ENCODE measurements at places on chromosomes 2 and 18.

DNA sequence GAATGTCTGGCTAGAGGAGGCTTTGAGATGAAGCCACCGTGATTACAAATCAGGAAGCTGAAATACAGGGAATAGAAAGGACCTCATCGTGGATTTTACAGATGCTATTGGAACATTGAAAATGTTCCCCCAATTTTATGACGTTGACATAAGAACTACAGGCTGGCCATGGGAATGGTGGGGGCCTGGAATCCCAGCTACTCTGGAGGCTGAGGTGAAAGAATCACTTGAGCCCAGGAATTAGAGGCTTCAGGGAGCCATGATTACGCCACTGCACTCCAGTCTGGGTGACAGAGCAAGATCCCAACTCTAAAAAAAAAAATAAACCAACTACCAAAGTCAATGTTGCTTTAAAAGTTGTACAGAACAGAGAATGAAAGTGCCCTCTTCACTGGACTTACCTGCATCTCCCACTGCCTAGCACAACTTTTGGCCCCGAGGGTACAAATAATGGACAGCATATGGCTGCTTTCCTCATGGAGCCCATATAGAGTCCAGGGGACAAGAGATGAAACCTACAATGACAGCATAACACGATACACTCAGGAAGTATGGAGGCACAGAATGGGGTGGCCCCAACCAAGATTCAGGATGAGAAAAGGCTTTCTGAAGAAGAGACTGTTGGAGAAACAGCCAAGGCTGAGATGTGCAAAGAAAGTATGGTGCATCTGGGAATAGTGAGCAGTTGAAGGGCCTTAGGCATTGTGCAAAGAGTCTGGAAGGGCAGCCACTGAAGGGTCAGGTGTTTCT lies 254.8 kb downstream of the MYCN start:
- DNase-seq = no peak

- no peak for DNase-seq
Observed at GRCh38 chr2:149029307-149029965, 9.1 kb upstream of the LYPD6B start.

DNA sequence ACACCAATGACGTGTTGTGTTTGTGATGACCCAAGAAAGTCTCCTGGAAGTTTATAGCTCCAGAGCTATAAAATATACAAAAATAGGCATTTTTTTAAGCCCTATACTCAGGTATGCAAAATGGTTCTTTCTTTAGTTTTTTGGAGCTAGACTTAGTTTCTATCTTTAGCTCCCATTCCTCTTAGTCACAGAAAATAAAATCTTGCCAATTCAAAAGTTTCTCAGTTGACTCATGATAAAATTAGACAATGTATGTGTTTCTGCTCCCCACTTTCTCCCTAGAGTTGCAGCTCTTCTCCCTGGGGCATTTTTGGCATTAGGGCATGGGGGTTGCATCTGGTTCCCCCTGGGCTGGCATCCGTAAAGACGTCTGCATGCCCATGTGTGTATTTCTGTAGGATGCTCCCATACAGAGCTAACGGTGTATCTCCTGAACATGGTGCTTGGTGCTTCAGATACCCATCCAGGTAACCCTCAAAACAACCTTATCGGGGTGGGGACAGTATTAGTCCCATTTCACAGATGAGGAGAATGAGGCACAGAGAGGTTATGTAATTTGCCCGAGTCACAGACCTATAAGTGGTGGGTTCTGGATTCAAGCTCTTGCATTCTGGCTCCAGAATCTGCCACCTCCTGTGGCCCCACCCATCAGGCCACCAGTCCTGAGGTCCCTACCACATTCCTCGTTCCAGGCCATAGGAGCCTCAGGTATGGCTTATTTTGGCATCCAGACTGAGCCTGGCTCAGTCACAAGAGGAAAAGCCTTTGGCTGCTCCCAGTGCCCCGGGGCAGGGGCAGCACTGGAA lies 43.1 kb upstream of the ASAP2 start:
- no peak for DNase-seq

- no peak for DNase-seq
Observed at GRCh38 chr2:14806613-14807012, 174.1 kb downstream of the LRATD1 start.

DNA sequence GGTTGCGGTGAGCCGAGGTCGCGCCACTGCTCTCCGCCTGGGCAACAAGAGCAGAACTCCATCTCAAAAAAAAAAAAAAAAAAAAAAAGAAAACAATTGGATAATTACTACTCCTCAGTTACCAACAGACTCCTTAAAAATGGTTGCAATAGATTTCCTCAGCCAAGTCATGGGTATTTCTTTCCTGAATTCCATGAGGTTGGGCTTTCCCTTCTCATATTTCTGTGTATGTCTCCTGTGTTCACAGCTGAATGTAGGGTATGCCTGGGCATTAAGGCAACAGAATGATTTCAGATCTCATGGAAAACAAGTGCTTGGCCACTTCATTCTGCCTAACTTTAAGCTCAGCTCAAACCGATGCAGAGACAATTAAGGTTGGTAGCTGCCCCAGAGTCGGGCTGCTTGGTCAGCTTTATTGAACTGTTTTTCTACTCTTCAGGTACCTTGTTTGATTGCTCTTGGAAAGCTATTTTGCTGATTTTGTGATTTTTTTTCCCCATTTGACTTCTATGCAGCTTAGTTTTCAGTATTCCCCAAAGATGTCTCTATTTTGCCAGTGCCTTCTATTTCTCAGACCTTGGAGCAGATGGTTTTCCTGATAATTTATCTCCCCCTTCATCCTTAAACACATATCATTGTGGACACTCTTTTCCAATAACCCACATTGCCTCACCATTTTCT lies 24.8 kb downstream of the KIF5C start:
- DNase-seq = no peak

- DNase-seq = no peak
Observed at GRCh38 chr2:140975237-140975636, 1155.6 kb downstream of the LRP1B start.

DNA sequence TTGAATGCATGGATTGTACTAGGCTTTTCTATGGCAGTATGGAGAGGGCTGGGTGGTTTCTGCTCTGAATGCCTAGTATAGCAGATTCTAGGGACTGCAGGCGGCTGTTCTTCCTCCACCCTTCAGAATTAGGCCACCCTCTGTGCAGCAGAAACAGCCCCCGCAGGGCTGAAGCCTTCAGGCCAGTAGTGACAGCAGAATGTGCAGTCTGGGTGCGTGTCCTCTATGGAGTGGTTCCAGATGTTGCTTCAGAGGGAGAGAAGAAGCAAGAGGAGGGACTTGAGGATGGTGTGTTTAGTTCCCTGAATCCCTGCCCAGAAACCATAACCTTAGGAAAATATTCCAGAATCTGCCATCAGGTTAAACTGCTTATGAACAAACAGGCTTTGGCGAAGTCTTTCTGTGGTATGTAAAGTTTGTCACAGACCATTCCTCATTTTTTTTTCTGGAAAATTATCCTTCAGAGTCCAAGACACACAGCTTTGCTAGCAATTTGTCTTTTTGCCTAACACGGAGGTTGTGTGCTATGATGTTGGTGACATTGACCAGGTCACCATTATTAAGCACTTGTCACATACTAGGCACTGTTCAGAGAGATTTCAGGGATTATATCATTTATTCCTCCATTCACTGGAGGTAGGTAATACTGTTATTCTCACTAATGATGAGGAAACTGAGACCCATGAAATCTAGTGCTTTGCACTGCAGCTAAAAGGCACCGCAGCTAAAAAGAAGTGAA lies 21.1 kb downstream of the CASP10 start:
- no peak for DNase-seq
